ENCODE measurements at places on chromosomes 4 and X. TPM values are rescaled to one million over a fixed set of nuclear protein-coding genes. Genes with fewer than 3 reads are reported as not detected.
A peak's percentile ranks its signal among the peaks of the same experiment; 100 is the strongest.

DNA sequence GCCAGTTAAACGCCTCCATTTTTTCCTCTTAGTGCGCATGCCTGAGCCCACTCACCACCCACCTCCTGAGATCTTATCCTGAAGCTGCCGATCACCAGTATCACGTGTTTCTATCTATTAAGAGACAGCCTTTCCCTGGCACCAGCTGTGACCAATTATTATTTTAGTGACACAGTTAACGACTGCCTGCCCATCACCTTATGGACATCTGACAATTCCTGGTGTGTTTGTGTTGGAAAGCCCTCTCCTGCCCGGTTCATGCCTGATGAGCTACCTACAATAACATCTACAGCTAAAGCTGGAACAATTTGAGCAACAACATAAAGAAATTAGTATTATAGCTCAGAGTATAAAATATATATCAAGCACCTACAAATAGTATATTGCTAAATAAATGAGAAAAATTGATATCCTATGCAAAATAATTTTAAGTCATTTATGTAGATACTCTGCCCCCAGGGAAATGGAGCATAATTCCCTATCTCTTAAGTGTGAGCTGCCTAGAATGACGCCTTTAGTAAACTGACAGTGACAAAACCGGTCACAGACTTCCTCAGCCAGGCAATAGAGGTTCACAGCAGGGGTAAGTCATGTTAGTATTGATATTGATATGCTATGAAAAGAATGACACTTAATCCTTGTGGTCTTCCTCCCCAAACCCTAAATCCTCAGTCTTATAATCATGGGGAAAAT lies 862.2 kb downstream of the TRAM1L1 start:
- no peak for DNase-seq
- H3K4me3 ChIP-seq: no peak overlapping the region
- no peak overlapping the region for H3K27ac ChIP-seq

DNA sequence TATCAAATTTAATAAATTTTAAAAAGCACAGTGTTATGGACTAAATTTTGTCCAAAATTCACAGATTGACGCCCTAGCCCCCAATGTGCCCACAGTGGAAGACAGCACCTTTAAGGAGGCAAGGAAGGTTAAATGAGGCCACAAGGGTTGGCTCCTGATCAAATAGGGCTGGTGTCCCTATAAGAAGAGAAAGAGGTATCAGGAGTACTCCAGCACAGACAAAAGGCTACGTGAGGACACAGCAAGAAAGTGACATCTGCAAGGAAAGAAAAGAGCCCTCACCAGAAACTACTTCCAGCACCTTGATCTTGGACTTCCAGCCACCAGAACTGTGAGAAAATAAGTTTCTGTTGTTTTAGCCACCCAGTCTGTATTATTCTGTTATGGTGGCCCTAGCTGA lies 48.8 kb downstream of the FAM13A start:
- no peak overlapping the region for H3K4me3 ChIP-seq
- no peak overlapping the region for H3K27ac ChIP-seq
- H3K27me3 ChIP-seq: no peaks in the 10 kb centered on the region
- H3K36me3 ChIP-seq: no peaks in the 10 kb centered on the region

DNA sequence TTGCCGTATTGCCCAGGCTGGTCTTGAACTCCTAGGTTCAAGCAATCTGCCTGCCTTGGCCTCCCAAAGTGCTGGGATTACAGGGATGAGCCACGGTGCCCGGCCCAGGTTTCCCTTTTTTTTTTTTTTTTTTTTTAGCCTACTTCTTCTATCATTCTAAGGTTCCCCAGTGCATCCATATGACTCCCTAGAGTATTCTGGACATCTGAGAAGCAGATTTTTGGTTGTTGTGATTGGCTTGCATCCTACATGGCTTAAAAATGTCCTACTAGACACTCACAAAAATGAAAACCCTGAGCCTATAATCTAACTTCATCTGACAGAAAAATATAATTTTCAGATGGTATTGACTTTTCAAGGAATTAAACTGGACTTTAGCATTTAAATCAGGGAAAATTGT lies 41.7 kb downstream of the SMIM14 start:
- H3K4me1 ChIP-seq: no peaks in the 10 kb centered on the region
- peaks cover 18% of the 10 kb centered on the region for H3K36me3 ChIP-seq
- no peak for DNase-seq

DNA sequence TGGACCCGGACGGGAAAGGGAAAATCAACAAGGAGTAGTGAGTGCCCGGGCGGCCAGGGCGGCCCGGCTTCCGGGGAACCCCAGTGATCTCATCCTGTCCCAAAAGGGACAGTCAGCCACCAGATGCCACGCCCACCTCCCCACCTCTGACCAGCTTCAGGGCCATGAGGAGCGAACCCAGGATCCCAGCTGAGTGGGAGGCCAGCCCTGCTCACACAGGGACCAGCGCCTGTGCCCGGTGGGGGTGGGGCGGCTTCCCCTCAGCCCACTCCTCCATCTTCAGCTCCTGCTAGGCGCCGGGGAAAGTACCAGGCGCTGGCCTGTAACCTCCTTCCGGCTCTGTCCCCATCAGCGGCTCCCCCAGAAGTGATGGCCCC lies 6.2 kb downstream of the MYL5 start:
- peaks cover 23% of the 10 kb centered on the region for H3K4me1 ChIP-seq
- peak; percentile 81 for DNase-seq
- no peaks in the 10 kb centered on the region for H3K36me3 ChIP-seq
- H3K4me3 ChIP-seq: peak overlapping the region; percentile 58

Gene ASB12
- 0.34 TPM for total RNA-seq

Gene CORIN
- 9.4 TPM for total RNA-seq
